Activated naive CD8-positive, alpha-beta T cell treated with anti-CD3 and anti-CD28 coated beads, Interleukin-2, amount 10 ng/mL, durations not matched to agents 7 days and 5 days (primary cell): ENCODE measurements at places on chromosomes 13 and 19. TPM values are rescaled to one million over a fixed set of nuclear protein-coding genes. Genes with fewer than 3 reads are reported as not detected.

DNA sequence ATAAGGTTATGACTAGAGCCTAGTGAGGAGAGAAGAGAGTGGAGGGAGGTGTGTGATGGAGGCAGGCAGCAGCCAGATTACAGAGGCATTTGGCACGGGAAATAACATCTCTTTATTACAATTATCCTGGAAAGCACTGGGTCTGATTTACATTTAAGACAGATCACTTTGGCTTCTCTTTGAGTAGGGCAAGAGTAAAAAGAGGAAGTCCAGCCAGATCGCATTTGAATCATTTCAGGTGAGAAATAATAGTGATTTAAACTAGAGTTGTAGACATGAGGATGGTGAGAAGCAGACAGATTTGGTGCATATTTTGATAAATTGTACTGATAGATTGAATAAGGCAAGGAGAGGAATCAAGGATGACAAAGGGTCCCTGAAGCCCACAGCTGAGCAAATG, 9.6 kb upstream of the SACS start:
- H3K36me3 ChIP-seq = no peaks in the 10 kb centered on the region
- H3K27me3 ChIP-seq = no peaks in the 10 kb centered on the region
- no peak for DNase-seq
- H3K4me1 ChIP-seq = no peaks in the 10 kb centered on the region

- no peak for DNase-seq
- H3K27me3 ChIP-seq = peaks cover 2% of the 10 kb centered on the region
- H3K36me3 ChIP-seq = no peaks in the 10 kb centered on the region
- no peaks in the 10 kb centered on the region for H3K4me1 ChIP-seq
- no peak overlapping the region for H3K27ac ChIP-seq
- no peak overlapping the region for H3K4me3 ChIP-seq
These were observed 47.6 kb upstream of the CNMD start for GRCh38 chr13:52787235-52787634.

Gene MLLT1
- 42.1 TPM for total RNA-seq

GRCh38 chr13:27600711-27601110, 19.6 kb downstream of the LNX2 start:
- H3K4me3 ChIP-seq = no peak overlapping the region
- no peak overlapping the region for H3K27ac ChIP-seq
- peaks cover 6% of the 10 kb centered on the region for H3K36me3 ChIP-seq
- H3K4me1 ChIP-seq = peaks cover 7% of the 10 kb centered on the region
- no peak for DNase-seq
- no peaks in the 10 kb centered on the region for H3K27me3 ChIP-seq

DNA sequence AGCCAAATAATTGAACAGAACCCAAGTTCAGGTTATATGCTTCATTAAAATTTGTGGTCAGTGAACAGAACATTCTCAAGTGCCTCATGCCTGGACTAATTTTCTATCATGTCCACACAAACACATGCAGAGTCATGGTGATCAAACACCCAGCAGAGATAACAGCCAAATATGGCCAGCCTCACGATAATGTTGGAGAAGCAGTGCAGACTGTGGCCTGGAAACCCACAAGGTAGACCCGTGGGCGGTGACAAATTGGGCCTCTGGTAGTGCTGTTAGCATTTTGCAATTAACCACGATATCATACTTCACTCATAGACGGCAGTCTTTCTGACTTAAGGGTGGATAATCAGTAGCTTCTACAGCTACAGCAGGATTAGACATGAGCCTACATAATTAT, 35.0 kb upstream of the VWA8 start:
- DNase-seq = peak; percentile 32
- peaks cover 13% of the 10 kb centered on the region for H3K27me3 ChIP-seq
- H3K36me3 ChIP-seq = peaks cover 2% of the 10 kb centered on the region
- H3K4me3 ChIP-seq = no peak overlapping the region
- no peak overlapping the region for H3K27ac ChIP-seq

Gene CYP2A7
- not detected for total RNA-seq

- H3K4me3 ChIP-seq = no peak overlapping the region
- H3K4me1 ChIP-seq = no peaks in the 10 kb centered on the region
- H3K27me3 ChIP-seq = peaks cover 2% of the 10 kb centered on the region
- H3K27ac ChIP-seq = no peak overlapping the region
- H3K36me3 ChIP-seq = no peaks in the 10 kb centered on the region
These were observed 59.9 kb upstream of the SLAIN1 start for GRCh38 chr13:77637588-77637987.

DNA sequence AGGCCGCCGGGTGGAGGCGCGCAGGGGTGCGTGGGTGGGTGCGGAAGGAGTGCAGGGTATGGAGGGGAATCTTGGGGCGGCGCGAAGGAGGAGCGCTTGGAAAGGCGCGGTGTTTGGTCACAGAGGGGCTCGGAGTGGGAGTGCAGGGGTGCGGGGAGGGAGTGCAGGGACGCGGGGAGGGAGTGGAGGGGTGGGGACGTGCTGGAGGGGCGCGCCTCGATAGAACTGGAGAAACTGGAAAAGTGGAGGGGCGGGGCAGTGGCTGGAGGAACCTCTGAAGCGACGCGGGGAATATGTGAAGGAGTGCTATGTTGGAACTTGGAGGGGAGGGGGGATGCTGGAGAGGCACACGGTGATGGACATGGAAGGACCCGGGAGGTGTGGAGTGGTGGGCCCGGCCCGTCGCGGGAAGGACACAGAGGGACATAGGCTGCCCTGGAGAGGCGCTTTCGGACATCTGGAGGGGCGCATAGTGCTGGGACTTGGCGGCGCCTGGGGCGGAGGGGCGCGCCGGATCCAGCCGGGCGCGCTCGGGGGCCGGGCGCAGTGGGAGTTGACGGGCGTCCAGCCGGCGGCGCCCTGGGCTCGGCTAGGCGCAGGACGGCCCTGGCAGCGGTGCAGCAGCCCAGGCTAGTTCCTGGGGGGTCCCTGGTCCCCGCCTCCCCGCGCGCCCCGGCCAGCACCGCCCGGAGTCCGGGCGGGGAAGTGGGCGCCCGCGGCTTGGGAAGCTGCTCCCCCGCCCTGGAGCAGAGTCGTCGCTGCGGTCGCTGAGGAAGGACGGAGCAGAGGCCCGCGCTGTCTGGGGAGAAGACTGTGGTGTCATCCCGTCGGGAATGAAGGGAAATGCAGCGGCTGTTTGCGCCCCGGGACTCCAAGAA, 20.8 kb upstream of the SGCG start:
- H3K4me1 ChIP-seq = peaks cover 7% of the 10 kb centered on the region
- H3K27me3 ChIP-seq = peaks cover 27% of the 10 kb centered on the region
- no peak for DNase-seq
- H3K36me3 ChIP-seq = no peaks in the 10 kb centered on the region

DNA sequence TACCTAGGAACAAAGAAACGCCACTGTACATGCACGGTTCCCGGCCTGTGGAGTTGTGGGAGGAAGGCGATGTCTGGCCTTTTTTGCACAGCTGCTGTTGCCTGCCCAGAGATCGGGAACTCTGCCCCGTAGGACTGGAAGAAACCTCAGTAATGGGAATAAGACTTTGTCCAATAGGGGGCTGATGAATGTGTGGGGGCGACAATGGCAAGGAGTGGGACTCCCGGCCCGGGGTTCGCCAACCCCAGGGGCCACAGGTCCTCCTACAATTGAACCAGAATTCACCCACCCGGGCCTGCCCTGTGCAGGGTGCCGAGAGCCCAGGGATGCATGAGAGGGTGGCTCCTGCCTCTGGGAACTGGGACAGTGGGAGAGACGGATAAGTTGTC, 2.0 kb upstream of the CEBPA start:
- DNase-seq = no peak
- no peak overlapping the region for H3K4me3 ChIP-seq
- H3K4me1 ChIP-seq = no peaks in the 10 kb centered on the region
- H3K27me3 ChIP-seq = peaks cover 51% of the 10 kb centered on the region
- H3K27ac ChIP-seq = no peak overlapping the region
- no peaks in the 10 kb centered on the region for H3K36me3 ChIP-seq

- no peaks in the 10 kb centered on the region for H3K36me3 ChIP-seq
- H3K27me3 ChIP-seq = no peaks in the 10 kb centered on the region
- H3K4me1 ChIP-seq = no peaks in the 10 kb centered on the region
- H3K27ac ChIP-seq = no peak overlapping the region
- DNase-seq = no peak
- H3K4me3 ChIP-seq = no peak overlapping the region
These were observed 237.6 kb upstream of the IRS2 start for GRCh38 chr13:110023729-110024644.

GRCh38 chr13:28451482-28452217, 43.3 kb downstream of the FLT1 start:
- H3K27ac ChIP-seq = no peak overlapping the region
- H3K27me3 ChIP-seq = peaks cover 10% of the 10 kb centered on the region
- DNase-seq = no peak
- H3K4me1 ChIP-seq = no peaks in the 10 kb centered on the region

- no peak overlapping the region for H3K4me3 ChIP-seq
- peaks cover 14% of the 10 kb centered on the region for H3K4me1 ChIP-seq
These were observed 628.7 kb downstream of the EFNB2 start for GRCh38 chr13:105906746-105907145.

DNA sequence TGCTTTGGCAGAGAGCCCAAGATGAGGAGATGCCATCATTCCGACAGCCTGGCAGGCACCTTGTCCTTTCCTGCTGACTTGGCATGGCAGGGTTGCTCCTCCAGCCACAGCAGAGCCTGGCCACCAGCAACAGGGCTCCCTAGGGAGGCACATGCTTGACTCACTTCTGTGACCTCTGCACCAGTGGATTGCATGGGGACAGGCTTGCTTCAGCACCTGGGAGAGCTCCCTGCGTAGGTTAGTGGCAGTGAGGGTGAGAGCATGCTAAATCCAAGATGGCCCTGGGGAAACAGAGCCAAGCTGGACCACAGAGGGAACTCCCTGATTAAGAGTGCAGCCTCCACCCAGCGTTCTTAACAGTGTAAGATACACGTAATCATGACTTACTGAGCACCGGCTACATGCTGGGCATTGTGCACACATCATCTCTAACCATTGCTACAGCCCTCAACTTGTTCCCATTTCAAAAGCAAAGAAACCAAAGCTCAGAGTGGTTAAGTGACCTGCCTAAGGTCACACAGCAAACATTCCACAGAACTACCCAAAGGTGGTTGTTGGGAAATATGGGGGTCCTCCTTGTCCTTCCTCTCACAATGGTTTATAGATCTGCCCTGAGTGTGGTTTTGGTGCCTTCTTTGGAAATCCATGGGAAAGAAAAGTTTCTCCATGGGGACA, 116.6 kb upstream of the UQCRFS1 start:
- H3K27me3 ChIP-seq = no peaks in the 10 kb centered on the region
- H3K4me1 ChIP-seq = no peaks in the 10 kb centered on the region
- peak; percentile 37 for DNase-seq
- H3K36me3 ChIP-seq = no peaks in the 10 kb centered on the region
- no peak overlapping the region for H3K27ac ChIP-seq

DNA sequence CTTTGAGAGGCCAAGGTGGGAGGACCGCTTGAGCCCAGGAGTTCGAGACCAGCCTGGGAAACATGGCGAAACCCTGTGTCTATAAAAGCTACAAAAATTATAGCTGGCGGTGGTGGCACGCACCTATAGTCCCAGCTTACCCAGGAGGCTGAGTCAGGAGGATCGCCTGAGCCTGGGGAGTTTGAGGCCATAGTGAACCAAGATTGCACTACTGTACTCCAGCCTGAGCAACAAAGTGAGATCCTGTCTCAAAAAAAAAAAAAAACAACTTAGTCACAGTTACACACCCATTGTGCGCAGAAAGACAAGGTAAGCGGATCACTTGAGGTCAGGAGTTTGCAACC, 728 bp upstream of the DENND1C start:
- no peaks in the 10 kb centered on the region for H3K27me3 ChIP-seq
- H3K36me3 ChIP-seq = peaks cover 10% of the 10 kb centered on the region

- H3K4me1 ChIP-seq = peaks cover 49% of the 10 kb centered on the region
- H3K4me3 ChIP-seq = no peak overlapping the region
- no peak for DNase-seq
- no peak overlapping the region for H3K27ac ChIP-seq
- H3K27me3 ChIP-seq = peaks cover 31% of the 10 kb centered on the region
These were observed 2.6 kb upstream of the MCEMP1 start for GRCh38 chr19:7674010-7675005.

Gene FOSB
- 69.4 TPM for total RNA-seq

DNA sequence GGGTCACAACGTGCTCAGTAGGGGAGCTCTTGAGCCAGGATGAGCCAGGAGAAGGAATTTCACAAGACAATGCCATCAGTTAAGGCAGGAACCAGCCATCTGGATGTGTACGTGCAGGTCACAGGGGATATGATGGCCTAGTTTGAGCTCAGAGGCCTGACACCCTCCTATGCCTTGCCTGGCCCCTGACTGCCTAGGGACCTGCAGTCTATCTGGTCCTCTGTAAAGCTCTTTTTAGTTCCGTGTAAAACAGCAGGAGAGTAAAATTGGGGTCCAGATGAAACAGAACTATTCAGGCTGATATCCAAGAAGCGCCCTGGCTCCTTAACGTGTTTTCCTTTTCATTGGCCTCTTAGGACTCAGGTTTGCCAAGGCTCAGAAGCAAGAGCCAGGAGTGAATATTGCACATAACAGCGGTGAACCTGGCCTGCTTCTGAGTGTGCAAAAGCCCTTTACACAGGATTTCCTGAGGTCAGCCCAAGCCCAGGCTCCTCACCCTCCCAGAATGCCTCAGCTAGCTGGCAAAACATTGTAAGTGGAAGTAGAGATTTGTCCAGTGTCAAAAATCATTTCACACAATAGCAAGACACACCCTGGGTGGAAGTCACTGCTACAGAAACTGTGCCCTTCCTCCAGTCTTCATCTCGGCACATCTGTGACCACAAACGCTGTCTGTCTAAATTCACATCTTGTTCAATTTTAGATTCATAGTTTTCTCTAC, 777.2 kb downstream of the UQCRFS1 start:
- no peak for DNase-seq
- H3K36me3 ChIP-seq = no peaks in the 10 kb centered on the region
- H3K4me3 ChIP-seq = no peak overlapping the region
- H3K27me3 ChIP-seq = no peaks in the 10 kb centered on the region
- H3K4me1 ChIP-seq = no peaks in the 10 kb centered on the region

DNA sequence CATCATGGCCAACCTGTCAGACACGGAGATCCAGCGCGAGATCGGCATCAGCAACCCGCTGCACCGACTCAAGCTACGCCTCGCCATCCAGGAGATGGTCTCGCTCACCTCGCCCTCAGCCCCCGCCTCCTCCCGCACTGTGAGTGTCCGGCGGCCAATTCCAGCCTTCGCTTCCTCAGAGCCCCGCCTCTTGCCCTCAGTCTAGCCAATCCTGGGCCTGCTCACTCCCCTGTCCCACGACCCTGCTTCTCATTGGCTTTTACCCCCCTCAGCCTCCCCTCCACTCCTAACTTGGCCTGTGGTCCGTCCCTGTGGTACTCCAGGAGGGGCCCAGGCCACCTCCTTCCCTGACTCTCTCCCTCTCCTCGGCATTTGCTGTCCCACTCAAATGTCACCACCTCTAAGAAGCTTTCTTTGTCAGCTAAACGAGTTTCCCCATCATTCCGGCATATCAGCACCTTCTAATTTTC, 12.3 kb downstream of the HRC start:
- peak overlapping the region; percentile 68 for H3K27ac ChIP-seq
- H3K36me3 ChIP-seq = no peaks in the 10 kb centered on the region
- H3K4me3 ChIP-seq = peak overlapping the region; percentile 88
- H3K4me1 ChIP-seq = peaks cover 17% of the 10 kb centered on the region
- H3K27me3 ChIP-seq = peaks cover 26% of the 10 kb centered on the region

Gene HIF3A
- not detected for total RNA-seq

GRCh38 chr13:111906816-111907215, 160.1 kb upstream of the SOX1 start:
- DNase-seq = no peak
- H3K36me3 ChIP-seq = no peaks in the 10 kb centered on the region
- H3K4me1 ChIP-seq = no peaks in the 10 kb centered on the region
- H3K27ac ChIP-seq = no peak overlapping the region
- H3K4me3 ChIP-seq = no peak overlapping the region
- no peaks in the 10 kb centered on the region for H3K27me3 ChIP-seq

Gene C19orf85
- not detected for total RNA-seq

- no peaks in the 10 kb centered on the region for H3K27me3 ChIP-seq
- no peak for DNase-seq
- H3K4me1 ChIP-seq = peaks cover 11% of the 10 kb centered on the region
- no peak overlapping the region for H3K27ac ChIP-seq
- H3K4me3 ChIP-seq = no peak overlapping the region
These were observed 17.1 kb downstream of the HNRNPM start for GRCh38 chr19:8461891-8462290.
